ENCODE measurements at places on chromosomes 6 and 20.
A peak's percentile ranks its signal among the peaks of the same experiment; 100 is the strongest.

GRCh38 chr6:51382847-51383246 lies 564.2 kb downstream of the TFAP2B start:
- no peak for DNase-seq

DNA sequence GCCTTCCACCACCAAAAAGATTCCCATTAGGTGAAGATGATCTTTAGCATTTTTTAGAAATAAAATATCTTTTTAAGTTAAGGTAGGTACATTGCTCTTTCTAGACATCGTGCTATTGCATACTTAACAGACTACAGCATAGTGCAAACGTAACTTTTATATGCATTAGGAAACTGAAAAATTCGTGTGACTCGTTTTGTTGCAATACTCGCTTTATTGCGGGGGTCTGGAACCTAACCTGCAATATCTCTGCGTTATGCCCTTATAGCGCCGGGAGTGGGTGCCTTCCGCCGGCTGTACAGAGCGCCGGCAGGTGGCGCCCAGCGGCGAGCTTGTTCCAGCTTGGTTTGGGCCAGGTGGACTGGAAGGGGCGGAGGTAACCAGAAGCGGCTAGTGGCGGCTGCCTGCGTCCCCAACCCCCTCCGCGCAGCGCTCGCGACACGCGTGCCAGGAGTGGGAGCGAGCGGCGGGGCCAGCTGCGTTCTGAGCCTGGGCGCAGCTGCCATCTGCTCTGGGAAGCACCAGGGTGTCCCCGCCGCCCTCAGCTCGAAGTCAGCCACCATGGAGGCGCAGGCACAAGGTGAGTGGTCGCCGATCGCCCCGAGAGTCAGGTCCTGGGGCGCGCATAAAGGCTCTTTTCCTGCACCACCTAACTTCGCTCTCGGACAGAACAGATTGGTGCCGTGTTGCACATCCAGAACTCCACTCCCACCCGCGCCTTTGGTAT lies at the start of gene TPD52L1:
TPD52L1 (plus strand) TSS at position 383 of the 727 bp plus-strand sequence; CDS start at position 562, 179 bp downstream.
- DNase-seq = peak; percentile 85

DNA sequence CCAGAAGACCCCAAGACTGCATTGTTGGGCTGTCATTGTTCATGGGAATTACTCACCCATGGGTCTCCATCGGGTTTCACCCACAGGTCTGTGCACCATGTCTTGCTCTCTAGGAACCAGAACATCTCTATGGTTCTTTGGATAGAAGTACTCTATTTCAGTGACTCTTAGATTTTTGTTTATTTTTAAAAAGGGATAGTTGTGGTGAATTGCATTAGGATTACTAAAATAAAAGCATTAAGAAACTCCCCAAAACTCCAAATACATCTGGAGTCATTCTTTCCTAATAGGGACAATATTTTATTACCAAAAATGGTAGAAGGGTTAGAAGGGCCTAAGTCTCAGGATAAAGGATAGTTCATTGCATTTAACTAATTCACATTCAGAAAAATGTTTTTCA lies 166.9 kb upstream of the TNFAIP3 start:
- DNase-seq = no peak

- no peak for DNase-seq
These were observed 674.2 kb upstream of the MANEA start for GRCh38 chr6:94902974-94903628.

GRCh38 chr20:15098351-15098750 lies 760.9 kb upstream of the FLRT3 start:
- DNase-seq = no peak

- no peak for DNase-seq
These were observed 979.9 kb downstream of the HACE1 start for GRCh38 chr6:103879800-103880199.

DNA sequence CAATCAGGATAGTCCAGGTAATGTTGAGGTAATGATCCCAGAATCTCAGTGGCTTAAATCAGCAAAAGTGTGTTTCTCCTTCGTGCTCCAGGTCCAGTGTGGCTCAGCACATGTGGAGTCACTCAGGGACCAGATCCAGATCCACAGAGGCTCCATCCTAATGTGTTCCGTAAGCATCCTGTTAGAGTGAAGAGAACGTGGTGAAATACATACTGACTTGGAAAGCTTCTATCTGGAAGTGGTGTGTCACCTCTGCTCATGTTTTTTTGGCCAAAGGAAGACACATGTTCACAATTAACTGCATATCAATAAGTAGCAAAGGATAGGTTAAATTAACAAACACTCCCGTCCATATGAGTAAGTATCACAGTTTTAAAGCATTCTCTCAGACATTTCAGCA lies 26.8 kb upstream of the PREP start:
- DNase-seq = no peak

GRCh38 chr6:166382500-166382932 lies 224 bp downstream of the MPC1 start:
- DNase-seq = no peak

GRCh38 chr20:46550461-46550860 lies at the start of gene OCSTAMP:
OCSTAMP (minus strand) TSS chr20:46550654; CDS start chr20:46550560, 94 bp downstream.
- no peak for DNase-seq

DNA sequence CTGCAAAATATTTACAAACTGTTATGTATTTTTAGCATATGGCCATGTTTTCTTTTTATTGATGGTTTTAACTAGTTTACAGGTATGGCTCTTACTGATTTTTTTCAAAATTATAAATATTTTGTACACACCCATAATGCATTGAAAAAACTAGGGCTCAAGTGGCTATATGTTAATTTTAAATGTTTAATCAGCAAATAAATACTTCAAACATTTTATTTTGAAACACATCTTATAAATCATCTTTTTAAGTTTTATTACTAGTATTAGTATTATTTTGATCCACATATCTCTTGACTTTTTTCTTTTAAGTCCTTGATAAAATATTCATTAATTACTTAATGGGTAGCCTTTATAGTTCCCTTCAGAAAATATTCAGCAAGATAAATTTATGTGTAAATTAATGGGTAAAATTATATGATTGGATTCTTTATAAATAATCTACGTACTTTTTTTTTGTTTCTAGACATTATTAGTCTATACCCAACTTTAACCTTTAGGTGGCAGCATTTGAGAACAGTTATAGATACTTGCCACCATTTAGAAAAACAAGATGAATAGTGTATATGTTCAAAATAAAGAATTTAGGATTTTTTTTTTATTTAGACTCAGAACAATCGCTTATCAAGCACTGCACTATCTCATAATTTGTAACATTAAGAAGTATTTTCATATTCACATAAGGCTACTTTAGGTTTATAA lies 241.9 kb downstream of the ADGRB3 start:
- DNase-seq = peak; percentile 31

DNA sequence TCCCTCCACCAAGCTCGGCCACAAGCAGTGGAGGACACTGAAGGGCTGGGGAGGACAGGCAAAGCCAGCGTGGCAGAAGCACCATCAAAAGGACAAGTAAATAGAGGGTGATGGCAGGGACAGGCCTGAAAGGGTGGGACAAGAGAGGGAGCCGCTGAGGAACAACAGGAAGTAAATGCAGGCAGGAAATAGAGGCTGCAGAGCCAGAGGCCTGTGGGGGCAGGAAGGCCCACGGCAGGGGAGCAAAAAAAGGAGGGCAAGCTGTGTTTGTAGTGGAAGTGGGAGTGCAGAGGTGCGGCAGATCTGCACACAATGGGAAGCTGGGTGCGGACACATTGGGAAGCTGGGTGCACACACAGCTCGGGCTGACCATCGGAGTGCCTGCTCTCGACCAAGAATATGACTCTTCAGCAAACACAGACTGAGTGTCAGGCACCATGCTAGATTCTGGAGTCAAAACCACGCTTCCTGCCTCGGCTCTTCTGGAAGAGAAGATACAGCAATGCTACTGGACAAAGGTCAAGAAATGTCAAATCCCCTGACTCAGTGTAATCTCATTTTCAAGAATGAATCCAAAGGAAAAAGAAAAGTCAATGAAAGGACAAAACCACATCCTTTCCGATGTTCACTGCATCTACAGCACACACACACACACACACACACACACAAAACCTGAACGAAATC lies 40.4 kb upstream of the RAB22A start:
- no peak for DNase-seq

DNA sequence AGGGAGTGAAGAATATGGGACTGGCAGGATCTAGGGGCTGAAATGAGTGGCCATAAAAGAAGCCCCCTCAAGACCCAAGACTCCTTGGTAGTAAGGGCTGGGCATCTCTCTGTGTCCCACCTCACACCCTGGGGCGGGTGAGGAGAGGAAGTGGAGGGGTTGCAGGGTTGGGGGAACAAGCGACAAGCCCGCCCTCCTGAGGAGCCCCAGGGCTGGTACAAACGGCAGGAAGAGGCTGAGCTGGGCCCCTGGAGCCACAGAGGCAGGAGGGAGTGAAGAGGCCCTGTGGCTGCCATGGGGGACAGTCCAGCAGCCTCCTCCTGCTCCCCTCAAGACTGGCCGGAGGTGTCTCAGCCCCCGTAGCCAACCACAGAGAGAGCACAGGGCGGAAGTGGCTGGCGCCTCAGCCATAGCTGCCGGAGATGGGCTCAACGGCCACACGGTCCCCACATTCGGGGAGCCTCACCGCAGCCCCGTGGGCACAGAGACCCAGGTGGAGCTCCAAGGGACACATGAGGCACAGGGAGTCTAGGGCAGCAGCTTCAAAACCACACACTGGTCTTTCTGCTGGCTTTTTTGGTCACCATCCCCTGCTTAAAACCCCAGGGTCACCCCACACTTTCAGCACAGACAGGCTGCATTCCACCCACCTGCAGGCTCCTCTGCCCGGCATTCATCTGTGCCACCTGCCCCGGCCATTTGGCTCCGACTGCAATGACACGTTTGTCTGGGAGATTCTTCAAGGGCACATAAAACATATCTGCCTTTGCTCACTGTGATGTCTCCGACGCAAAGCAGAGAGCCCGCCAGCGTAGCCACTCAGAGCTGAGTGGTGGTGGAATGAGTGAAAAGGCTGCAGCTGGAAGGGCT lies 524 bp downstream of the C20orf203 start:
- no peak for DNase-seq

- peak; percentile 73 for DNase-seq
These were observed at the start of gene SNX9 for GRCh38 chr6:157823001-157823527. SNX9 (plus strand) TSS chr6:157823246; CDS start chr6:157823435, 189 bp downstream.

DNA sequence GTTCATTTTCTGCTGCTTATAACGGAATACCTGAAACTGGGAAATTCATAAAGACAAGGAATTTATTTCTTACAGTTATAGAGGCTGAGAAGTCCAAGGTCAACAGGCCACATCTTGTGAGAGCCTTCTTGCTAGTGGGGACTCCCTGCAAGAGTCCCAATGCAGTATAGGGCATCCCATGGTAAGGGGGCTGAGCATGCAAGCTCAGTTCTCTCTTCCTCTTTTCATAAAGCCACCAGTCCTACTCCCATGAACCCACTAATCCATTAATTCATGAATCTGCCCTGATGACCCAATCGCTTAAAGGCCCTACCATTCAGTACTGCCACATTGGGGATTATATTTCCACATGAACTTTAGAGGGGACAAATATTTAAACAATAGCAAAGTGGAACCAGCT lies 26.5 kb downstream of the CYB5R4 start:
- no peak for DNase-seq

DNA sequence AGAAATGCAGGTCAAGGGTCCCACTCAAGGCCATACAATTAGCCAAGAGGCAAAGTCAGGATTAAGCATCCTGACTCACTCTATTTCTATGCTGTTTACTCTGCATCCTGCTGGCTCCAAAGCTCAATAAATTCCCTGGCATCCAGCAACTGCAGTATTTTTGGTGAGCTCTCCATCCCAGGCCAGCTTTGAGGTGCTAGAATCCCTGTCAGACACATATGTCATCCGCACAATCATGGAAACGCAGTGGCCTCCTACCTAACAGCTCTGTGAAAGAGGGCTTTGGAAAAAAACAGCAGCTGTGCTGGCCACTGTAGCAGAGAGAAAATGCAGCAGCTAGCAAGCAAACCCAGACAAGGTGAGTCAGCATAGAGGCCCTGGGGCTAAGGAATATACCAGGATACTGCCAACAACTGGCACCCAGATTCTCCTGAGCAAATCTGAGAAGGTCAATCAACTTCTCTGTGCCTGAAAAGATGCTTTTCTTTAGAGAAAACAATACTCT lies 58.4 kb downstream of the ANKEF1 start:
- no peak for DNase-seq

GRCh38 chr20:25088267-25088666 lies 6.3 kb upstream of the VSX1 start:
- no peak for DNase-seq

GRCh38 chr6:114042267-114043016 lies 71.5 kb upstream of the HDAC2 start:
- DNase-seq = no peak

DNA sequence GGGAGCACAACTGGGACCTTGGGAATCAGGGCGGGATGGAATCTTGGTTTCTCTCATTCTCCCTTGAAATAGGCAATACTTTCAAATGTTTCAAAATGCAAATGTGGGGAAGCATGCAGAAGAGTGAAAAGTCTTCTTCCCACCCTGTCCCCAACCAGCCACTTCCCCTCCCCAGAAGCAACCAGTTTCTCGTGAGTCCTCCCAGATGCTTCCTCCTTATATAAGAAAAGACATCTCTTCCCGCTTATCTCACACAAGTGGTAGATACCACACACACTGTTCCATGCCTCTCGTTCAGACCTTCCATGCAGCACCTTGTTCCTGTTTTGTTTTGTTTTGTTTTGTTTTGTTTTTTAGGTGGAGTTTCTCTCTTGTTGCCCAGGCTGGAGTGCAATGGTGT lies 25.1 kb downstream of the HCK start:
- no peak for DNase-seq

DNA sequence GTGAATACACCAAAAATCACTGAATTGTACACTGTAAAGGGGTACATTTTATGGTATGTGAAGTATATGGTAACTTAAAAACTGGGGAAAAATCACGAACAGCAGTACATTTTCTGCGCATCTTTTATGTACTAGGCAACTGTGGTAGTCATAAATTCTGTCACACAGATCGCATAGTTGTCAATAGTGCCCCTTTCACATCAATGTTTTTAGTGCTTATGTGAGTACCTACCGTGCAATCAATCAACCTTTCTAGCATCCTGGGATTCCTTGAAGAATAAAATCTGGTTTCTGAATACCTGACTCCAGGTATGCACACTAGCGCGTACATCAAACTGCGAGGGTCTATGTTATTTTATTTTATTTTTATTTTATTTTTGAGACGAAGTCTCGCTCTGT lies 637 bp upstream of the RPF2 start:
- no peak for DNase-seq

DNA sequence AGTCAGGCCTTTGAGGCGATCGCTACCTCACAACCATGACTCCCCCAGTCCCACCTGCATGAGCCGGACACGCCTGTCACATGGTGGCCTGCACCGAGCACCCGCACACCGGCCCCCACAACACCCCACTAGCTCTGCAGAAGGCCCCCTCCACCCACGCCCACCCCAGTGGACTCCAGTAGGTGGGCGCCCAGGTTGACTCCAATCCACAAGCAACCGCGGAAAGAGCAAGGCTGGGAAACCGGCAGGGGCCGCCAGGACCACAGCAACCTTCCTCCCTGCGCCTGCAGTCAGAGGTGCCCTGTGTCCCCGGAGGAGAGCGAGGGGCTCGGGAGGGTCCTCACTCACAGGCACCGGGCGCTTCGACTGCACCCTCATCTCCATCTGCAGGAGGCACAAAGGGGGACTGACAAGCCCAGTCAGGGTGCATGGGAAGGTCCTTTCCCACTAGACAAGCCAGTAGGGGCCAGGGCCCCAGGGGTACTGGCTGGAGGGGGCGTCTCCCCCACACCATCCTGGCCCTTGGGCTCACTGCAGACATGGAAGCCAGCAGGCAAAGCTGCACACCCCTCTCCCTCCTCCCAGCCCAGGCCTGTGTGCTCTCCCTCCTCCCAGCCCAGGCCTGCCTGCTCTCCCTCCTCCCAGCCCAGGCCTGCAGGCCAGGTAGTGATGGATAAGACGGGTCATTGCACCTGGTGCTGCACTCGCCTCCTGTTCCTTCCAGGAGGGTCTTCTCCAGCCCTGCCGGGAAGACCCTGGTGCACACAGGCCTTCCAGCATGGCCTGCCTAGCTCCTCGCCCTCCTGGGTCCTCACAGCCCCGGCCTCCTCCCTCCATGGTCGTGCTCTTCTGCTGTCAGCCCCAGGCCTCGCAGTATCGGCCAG lies 137.2 kb downstream of the DLL1 start:
- DNase-seq = no peak

Measured in SW480 (cell line).